ENCODE measurements at places on chromosomes 7 and 10.

DNA sequence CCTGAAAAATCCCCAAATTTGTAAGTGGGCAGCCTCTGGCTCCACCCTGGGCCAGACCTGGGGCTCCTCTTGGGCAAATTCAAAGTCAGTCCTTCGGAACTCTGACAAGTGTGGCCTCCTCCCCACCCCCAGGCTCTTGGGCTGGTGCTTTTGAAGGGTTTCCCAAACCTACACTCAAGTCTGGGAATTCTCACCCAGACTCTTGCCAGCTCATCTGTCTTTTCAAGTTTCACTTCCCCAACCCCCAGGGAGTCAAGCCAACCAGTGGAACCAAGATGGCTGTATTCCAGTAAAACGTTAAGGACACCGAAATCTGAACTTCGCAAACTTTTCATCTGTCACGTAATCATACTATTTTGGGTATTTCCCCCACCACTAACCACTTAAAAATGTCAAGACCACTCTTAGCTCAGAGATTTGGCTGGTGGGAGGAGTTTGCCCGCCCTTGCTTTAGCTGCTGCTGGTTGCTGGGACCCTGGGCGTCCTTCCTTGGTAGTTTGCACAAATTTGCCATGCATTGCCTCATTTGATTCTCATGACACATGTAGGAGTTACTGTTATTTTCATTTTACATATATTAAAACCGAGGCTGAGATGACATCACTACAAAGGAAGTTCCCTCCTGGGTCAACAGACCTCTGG, 1.7 kb upstream of the MYO1G start:
- no peak for DNase-seq

- no peak for DNase-seq
Measured at GRCh38 chr10:84659497-84660439, 331.4 kb downstream of the CCSER2 start.

DNA sequence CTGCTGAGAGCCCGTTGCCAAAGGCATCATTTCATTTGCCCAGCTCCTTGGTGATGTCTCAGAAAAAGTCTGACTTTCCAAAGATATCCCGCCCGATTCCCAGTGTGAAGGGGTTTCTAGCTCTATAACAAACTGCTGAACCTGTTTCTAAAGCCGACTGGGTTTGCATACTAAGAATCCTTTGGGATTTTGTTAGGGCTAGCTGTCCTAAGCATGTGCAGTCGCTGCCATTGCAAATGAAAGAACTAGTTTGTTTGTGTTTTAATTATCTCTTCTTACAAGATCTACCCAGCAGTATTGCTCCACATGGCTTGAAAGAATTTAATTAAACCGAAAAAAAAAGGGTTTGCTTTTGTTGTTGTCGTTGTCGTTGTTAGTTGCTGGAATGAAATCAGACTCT, 476.6 kb downstream of the GATA3 start:
- no peak for DNase-seq

DNA sequence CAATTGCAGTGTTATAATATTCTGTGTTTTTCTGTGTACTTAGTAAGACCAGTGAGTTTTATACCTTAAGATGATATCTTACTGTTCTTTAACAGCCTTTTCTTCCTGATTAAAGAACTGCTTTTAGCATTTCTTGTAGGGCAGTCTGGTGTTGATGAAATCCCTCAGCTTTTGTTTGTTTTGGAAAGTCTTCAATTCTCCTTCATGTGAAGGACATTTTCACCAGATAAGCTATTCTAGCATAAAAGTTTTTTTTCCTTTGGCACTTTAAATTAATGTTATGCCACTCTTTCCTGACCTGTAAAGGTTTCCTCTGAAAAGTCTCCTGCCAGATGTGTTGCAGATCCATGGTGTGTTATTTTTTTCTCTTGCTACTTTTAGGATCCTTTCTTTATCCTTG, 1059.8 kb downstream of the LRMDA start:
- DNase-seq: no peak
